ENCODE measurements at places on chromosomes 4 and X.

DNA sequence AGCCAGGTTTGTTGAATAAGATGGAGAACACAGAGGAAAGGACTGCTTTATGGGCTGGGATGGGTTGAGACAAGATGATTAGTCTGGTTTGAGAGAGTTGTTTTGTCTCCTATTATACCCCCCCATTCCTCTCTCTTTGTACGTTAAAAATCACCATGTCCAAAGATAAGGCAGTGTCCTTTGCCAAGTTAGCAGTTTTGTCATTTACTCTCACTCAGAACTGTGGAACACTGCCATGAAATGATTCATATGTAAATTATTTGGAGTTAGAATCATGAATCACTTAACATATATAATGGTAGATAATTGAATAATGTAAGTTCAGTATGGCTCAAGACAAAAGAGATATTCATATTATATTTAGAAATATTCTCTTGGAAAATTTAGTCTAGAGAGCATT lies 151.3 kb downstream of the DCLK2 start:
- DNase-seq, result no peak

DNA sequence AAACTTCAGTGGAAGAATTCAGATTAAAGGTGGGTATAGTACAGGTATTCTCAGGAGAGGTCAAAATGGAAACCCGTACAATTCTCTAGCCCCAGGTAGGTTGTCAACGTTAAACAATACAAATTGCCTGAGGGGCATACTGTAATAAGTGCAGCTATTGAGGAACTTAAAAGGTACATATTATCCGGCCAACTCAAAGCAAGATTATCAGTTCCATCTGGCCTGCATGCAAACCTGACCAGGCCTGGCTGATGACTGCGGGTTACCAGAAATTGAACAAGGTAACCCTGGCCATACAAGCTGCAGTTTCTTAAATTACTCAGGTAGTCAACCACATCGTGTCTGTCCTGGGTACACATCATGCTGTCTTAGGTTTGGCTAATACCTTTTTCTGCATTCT lies 12.3 kb upstream of the ZNF630 start:
- no peak for DNase-seq

DNA sequence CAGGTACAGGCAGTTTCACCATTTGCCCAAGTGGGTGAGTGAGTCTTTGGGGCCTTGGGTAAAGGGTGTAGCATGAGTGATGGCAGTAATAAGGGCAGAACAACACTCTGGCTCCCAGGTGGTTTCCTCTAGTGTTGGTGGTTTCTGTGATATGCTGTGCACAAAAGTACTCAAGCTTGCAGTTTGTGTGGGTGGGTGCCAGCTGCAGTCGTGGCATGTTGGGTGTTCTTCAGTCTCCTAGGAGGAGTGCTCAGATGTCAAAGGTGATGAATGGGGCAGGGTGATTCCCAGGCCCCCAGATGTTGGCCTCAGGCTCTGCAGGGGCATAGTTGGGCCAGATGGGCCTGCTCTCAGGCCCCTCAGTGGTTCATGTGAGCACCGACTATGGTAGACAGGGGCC lies 166.1 kb upstream of the KLF8 start:
- DNase-seq, result no peak

- DNase-seq, result no peak
Measured at GRCh38 chrX:102115748-102116147, 9.7 kb upstream of the TCEAL2 start.

DNA sequence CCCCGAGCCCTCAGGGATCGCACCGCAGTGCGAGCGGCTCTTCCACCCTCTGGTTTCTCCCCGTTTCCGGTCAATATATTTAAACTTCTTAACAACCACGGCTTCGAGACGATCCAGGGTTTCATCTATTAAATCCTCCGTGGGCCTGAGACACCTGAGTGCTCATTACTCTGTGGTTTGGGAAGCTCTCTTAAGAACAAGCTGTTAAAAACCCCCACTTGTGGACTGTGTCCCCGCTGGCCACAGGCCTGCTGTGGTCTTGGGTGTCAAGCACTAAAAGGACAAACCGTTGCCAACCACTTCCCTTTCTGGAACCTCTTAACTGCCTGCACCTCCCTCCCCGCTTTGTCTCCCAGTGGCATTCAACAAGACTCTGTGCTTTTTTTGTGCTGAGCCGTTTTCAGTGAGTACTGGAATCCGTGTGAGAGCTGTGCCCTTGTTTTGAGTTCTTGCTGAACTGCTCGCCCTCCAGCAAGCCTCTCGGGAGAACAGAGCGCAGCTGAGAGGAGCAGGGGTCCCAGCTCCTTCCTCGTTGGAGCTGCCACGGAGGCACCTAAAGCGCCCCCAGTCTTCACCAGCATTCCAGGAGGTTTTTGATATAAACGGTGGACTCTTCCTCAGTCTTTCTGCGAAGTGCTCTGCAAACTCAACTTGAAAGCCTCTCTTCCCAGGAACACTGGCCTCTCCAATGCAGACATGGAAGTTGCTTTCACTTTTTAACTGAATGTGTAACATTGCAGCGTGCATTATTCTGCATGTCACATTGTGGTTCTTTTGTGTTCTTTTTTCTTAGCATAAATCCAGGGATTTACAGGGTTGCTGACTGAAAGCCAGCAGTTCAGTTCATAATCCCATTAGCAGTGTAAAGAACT lies 691 bp upstream of the IGFBP7 start:
- DNase-seq, result peak; percentile 28

- DNase-seq, result no peak
Measured at GRCh38 chr4:78379040-78379439, 172.5 kb upstream of the ANXA3 start.

DNA sequence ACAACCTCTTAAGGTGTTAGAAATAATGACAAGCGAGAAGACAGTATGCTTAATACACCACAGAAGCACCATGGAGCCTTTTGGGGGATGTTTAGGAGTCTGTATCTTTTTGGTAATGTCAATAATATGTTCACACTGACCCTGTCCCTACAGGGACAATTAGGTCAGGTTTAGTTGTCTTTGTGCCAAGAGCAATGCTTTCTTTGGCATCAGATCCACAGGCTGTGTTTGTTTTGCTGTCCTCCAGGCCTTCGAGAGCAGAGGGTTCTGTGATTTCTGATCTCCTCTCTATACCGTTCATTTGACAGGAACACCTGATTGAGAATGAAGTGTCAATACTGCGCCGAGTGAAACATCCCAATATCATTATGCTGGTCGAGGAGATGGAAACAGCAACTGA lies 153.8 kb downstream of the DCLK2 start:
- peak; percentile 88 for DNase-seq

DNA sequence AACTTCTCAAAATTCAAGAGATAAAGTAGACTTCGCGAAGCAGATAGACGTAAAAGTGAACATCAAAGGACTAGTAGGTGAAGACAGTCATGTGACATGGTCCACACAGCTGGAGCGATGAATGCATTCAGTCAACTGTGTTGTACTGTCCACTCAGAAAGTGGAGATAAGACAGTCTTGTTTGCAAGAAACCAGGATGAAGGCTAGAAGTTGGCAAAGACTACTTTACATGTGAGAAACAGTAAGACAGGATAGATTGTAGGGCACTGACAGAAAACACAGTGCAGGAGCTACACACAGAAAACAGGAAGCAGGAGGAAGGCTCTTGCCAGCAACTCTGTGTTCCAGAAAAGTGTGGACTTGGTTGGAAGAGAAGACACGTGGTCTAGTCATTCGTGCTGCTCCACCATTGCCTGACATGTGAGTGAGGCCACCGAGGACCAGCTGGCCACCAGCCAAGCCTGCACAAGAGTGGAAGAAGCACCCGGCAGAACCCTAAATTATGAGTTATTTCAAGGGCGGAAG lies 78.9 kb downstream of the FAT1 start:
- no peak for DNase-seq

GRCh38 chr4:142238589-142238988 lies 602.2 kb downstream of the IL15 start:
- DNase-seq, result no peak

- no peak for DNase-seq
Measured at GRCh38 chr4:114807357-114807756, 208.8 kb downstream of the UGT8 start.

GRCh38 chr4:182604953-182605352 lies 312.2 kb downstream of the DCTD start:
- no peak for DNase-seq

- no peak for DNase-seq
Measured at GRCh38 chr4:4521136-4521535, 20.7 kb downstream of the STX18 start.

DNA sequence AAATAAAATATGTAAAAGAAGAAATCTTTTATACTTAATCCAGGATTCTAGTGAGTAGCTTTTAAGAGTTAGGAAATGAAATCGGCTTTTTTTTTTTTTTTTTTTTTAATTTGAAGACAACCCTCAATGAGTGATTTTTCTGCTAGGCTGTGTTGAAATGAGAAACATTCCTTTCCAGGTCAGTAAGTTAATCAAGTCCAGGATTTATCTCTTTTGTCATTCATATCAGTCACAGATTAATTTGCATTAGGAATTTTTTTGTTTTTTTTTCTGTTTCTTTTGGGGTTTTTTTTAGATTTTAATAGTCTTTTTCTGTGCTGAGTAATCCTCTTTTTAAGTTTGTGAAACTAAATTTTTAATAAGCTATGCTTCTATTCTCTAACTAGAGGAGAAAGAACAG lies 448.1 kb downstream of the ADGRL3 start:
- no peak for DNase-seq

GRCh38 chr4:69754926-69755580 lies 5.4 kb downstream of the SULT1B1 start:
- no peak for DNase-seq

GRCh38 chr4:602559-602942 lies 22.8 kb upstream of the PDE6B start:
- DNase-seq, result peak; percentile 61

DNA sequence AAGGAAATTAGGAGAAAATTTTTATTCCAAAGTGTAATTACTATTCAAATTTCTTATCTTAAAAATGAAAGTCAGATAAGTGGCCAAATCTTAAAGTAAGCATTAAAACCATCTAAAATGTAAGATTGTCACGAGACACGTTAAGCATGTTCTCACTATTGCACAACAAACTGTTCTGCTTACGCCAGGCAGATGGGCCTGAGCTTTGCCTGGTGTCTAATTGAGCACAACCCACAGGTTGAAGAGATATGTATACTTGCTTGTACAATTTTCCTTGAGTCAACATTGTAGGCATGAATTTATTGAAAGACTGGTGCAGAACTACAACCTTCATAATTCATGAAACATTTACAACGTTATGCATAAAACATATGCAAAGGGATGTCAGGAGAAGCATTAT lies 3.9 kb downstream of the RNF128 start:
- no peak for DNase-seq

- DNase-seq, result no peak
Measured at GRCh38 chrX:53704294-53704693, 17.8 kb upstream of the HUWE1 start.

DNA sequence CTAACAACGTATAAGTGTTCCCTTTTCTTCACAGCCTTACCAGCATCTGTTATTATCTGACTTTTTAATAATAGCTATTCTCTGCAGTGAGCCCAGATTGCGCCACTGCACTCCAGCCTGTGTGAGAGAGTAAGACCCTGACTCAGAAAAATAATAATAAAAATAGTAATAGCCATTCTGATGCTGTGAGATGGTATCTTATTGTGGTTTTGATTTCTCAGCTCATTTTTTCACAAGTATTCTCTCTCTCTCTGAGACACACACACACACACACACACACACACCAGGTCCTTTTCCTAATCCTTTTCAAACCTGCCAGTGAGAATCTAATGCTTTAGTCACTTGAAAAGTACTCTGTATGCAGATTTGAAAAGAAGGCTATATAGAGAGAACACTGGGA lies 89.8 kb downstream of the CHIC2 start:
- no peak for DNase-seq

DNA sequence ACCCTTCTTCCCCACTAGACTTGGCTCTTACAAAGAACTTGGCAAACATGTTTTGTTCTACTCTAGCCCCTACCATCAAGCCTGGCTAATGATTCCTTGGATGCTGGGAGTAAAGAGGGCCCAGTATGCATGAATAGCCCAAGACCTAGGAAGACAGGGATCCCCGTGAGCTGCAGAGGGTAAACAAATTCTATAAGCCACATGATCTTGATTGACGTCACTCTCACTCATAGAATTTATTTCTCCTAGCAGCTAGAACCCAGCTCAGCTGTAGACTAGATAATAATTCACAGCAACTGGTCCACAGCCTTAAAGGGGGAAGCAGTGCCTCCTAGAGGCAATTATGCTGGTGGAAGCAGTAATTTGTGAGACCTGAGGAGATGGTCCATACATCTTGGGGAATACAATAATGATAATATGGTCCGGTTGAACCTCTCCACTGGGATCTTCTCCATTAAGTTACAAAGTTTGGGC lies 16.1 kb upstream of the USO1 start:
- no peak for DNase-seq

DNA sequence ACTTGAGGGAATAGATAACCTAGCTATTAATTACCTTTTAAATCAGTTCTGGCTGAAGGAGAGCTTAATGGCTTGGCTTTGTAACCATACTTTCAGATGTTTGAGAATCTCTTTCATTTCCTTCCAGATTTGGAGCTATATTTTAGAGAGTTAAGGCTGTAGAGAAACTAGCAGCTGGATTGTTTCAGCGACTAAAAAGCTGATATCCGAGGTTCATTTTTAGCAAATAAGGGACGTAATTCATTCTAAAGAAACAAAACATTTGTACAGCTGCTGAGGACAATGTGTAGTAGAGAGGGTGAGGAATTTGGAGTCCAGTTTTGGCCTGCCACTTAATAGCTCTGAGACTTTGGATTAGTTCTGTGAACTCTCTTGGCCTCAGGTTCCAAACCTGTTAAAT lies 12.2 kb downstream of the OSTC start:
- no peak for DNase-seq

- no peak for DNase-seq
Measured at GRCh38 chr4:121675715-121676114, 21.1 kb downstream of the ANXA5 start.

GRCh38 chrX:136488706-136489105 lies 959 bp downstream of the BRS3 start:
- DNase-seq, result no peak

- no peak for DNase-seq
Measured at GRCh38 chrX:154472685-154473632, 6.1 kb downstream of the LAGE3 start.

DNA sequence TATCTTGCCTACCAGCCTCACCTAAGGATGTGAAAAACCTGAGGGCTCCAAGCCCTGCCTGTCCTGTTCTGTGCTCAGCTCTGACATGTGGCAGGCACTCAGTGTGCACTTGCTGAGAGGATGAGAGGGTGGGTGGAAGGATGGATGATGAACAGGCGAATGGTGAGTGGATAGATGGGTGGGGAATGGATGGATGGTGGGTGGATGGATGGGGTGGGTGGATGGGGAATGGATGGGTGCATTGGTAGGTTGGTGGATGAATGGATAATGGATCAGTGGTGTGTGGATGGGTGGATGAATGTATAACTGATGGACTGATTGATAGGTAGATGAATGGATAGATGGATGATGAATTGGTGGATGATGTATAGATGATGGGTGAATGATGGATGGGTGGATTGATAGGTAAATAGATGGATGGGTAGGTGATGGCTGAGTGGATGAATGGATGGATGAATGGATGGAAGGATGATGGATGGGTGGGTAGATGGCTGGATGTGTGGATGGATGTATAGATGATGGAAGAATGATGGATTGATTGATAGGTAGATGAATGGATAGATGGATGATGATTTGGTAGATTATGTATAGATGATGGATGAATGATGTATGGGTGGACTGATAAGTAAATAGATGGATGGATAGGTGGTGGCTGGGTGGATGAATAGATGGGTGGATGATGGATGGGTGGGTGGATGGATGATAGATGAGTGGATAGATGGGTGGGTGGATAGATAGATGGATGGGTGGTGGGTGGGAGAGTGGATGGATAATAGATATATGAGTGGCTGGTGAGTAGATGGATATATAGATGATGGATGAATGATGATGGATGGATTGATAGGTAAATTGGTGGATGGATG lies 69.3 kb upstream of the NKX1-1 start:
- no peak for DNase-seq

Data from NCI-H1092 treated with DMSO at 0.1 percent for 48 hours (cell line).